ENCODE measurements at places on chromosomes 16 and 17.

DNA sequence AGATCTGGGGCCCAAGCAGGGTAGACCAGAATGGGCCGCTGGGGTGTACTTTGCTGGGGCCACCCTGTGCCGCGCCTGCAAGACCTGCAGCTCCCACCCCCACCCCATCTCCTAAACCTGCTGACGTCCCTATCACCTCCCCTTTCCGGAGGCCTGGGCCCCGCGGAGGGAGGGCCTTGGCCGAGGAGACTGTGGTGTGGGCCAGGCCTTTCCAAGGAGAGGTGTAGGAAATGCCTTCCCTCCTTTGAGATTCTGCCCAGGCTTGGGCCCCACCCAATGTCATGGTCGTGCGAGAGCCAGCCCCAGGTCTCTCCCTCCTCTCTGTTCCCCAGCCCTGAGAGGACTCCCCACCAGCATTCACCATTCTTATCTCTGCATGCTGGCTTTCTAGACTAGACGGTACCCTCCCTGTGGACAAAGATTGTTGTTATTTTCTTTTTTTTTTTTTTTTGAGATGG is 3.9 kb upstream of the WFIKKN2 start:
- peaks cover 6% of the 10 kb centered on the region for H3K4me1 ChIP-seq
- no peaks in the 10 kb centered on the region for H3K27me3 ChIP-seq
- DNase-seq: no peak
- no peaks in the 10 kb centered on the region for H3K36me3 ChIP-seq
- no peak overlapping the region for H3K4me3 ChIP-seq

GRCh38 chr17:42748202-42748907 is 3.5 kb upstream of the EZH1 start:
- peaks cover 18% of the 10 kb centered on the region for H3K4me1 ChIP-seq
- H3K4me3 ChIP-seq: no peak overlapping the region
- DNase-seq: no peak
- no peaks in the 10 kb centered on the region for H3K36me3 ChIP-seq

- H3K4me1 ChIP-seq: peaks cover 15% of the 10 kb centered on the region
- DNase-seq: no peak
- peaks cover 48% of the 10 kb centered on the region for H3K27me3 ChIP-seq
- H3K4me3 ChIP-seq: no peak overlapping the region
Measured at GRCh38 chr16:54284931-54285413, 1.6 kb downstream of the IRX3 start.

- no peaks in the 10 kb centered on the region for H3K36me3 ChIP-seq
- no peak for DNase-seq
- H3K4me3 ChIP-seq: no peak overlapping the region
- H3K27ac ChIP-seq: no peak overlapping the region
- no peaks in the 10 kb centered on the region for H3K27me3 ChIP-seq
Measured at GRCh38 chr17:31462261-31462660, 70.8 kb downstream of the RAB11FIP4 start.

DNA sequence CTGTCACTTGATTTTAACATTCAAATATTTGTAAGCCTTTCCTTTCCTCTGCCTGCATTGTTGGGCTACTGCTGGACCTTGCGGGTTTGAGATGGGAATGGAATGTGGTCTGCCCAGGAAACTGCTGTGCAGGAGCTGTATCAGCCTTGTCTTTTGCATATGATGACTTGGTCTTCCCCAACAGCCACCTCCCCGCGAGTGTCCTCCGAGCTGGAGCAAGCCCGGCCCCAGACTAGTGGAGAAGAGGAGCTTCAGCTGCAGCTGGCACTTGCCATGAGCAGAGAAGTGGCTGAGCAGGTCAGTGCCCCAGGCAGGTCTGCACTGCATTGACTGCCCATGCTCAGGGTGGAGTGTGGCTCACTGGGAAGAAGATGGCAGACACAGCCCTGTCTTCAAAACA is 52.8 kb downstream of the B9D1 start:
- peaks cover 21% of the 10 kb centered on the region for H3K4me1 ChIP-seq
- H3K4me3 ChIP-seq: no peak overlapping the region
- no peaks in the 10 kb centered on the region for H3K36me3 ChIP-seq
- H3K27me3 ChIP-seq: peaks cover 31% of the 10 kb centered on the region
- no peak overlapping the region for H3K27ac ChIP-seq
- DNase-seq: no peak
